MM.1S (cell line): ENCODE measurements at places on chromosomes 16 and 17.
A peak's percentile ranks its signal among the peaks of the same experiment; 100 is the strongest.

GRCh38 chr17:81706232-81706611 lies 3.1 kb downstream of the MRPL12 start:
- no peak for DNase-seq

DNA sequence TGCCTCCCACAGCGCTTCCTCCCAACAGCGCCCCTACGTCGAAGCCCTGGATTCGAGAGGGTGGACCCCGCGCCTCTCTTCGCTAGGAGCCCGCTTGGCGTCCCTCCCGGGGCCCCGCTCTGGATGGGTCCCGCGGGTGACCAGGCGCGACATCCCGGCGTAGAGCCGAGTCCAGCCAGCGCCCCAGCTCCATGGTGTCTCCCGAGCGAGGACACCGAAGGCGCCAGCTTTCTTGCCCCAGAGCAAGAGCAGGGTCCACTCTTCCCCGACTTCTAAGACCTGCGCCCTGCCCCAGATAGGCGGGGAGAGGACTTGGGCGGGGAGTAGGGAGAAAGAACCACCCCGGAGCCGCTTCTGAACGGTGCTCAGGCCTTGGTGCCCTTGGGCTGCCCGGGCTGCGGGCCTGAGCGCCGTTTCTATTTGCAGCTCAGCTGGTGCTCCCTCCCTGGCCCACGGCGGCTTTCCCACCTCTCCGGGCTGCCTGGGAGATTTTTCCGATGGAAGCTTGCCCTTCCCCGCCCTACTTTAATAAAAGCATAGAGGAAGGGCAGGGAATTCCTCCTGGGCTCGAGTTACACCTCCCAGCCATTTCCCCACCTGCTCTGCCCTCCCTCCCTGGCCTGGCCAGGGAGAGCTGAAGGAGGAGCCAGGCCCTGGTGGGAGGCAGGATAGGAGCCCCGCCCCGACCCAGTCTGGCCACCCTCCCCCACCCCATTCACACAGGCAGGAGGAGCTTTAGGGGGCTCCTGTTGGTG lies 1.8 kb downstream of the MMP15 start:
- DNase-seq, result no peak

DNA sequence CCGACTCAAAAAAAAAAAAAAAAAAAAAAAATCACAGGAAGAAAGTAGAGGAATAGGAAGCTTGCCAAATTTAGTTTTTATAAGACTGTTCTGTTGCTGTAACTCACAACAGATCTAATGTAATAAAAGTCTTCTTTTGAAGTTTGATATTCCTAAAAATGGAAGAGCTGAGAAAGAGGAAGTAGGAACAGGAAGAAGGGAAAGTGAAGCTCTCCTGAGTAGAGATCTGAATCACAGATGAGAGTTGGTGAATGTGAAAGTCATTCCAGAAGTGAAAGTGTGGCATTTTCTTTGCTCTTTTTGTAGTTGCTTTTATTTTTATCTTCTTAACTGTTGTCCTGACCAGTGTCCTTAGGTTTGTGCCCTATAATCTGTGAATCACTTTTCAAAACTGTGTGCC lies 2.1 kb downstream of the NMT1 start:
- DNase-seq, result no peak

GRCh38 chr16:73062743-73063733 lies 15.1 kb upstream of the ZFHX3 start:
- DNase-seq, result no peak

DNA sequence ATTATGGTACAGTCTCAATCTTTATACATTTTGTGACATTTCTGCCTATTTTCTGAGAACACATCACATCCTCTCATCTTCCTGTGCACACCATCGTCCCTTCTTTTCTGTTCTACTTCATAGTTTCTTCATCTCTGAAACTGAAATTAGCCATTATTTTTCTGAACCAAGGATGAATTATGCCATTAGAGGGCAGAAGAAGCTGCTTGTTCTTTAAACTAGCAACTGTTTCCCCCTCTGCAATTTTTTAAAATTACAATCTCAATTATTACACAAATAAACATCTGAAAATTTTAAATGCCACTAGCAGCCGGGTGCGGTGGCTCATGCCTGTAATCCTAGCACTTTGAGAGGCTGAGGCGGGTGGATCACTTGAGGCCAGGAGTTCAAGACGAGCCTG lies 41.3 kb downstream of the RBBP6 start:
- DNase-seq, result no peak

- DNase-seq, result no peak
Observed at GRCh38 chr17:78925662-78926555, 722 bp upstream of the TIMP2 start.

GRCh38 chr17:44688675-44689476 lies 700 bp downstream of the CCDC43 start:
- DNase-seq, result no peak

DNA sequence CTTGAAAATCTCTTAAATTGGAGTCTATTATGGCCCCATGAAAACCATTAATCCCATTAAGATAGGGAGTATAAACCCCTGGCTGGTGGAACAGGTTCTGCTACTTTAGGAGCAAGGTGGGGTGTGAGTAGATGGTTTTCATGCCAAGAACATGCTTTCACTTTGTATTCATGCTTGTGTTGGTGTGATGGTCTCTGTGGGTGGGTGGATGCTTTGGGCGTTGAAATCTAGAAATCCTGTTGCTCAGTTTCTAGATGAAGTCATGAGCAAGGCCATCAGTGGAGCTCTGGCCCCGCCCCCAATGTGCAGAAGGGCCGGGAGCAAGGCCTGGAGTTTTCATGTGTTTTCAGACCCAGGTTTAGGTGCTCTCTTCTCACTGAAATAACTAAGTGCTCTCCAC lies 20.1 kb downstream of the PLD6 start:
- DNase-seq, result no peak

DNA sequence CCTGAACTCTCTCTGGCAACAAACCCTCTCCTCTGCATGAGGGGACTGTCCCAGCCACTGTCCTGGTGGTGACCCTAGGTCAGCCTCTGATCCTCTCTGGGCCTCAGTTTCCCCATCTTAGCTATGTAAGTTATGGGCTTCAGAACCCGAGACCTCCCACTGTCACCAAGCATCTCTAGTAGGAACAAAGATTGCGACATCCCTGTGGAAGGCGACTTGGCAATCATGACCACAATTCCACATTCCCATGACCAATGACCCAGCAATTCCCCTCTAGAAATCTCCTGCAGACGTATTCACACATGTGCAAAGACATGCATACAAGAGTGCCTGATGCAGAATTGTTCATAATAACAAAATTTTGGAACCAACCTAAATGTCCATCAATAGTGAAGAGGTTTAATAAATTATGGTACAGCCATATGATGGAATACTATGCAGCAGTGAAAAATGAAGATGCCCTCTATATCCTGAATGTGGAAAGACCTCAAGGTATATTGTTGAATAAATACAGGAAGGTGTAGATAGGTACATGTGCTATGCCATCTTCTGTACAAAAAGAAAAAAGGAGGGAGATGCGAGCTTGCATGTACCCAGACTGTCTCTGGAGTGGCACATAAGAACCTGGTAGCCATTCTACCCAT lies 21.2 kb downstream of the CNGB1 start:
- DNase-seq, result no peak

DNA sequence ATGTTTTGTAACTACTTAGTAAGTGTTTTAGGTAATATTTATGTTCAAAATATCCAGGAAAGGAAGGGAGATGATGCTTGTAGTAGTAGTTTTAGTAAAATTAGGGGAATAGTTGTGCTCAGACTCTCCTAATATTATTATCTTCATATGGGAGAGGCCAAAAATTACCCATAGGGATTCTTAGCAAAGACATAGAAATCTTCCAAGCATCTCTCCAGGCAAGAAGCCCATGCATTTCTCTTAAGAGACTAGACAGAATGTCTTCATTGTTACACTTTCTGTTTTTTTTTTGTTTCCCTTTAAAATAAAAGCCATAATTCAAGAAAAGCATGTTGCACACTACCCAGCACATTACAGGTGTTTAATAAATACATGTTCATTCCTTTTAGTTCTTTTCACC lies 180.6 kb downstream of the CYB561 start:
- DNase-seq, result no peak

GRCh38 chr17:44216173-44216572 lies 3.3 kb downstream of the UBTF start:
- no peak for DNase-seq

GRCh38 chr17:79231766-79232287 lies 157.2 kb downstream of the ENGASE start:
- DNase-seq, result no peak

DNA sequence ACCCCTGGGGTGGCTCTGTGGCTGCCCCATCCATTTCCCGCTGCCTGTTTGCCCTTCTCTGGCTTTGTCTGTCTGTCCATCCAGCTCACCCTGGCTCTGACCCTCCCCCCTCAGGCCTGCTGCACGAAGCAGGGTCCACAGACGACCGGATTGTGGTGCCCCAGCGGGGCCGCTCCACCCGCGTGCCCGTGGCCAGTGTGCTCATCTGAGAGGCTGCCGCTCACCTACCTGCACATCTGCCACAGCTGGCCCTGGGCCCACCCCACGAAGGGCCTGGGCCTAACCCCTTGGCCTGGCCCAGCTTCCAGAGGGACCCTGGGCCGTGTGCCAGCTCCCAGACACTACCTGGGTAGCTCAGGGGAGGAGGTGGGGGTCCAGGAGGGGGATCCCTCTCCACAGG lies 761 bp upstream of the LAT start:
- DNase-seq, result no peak

DNA sequence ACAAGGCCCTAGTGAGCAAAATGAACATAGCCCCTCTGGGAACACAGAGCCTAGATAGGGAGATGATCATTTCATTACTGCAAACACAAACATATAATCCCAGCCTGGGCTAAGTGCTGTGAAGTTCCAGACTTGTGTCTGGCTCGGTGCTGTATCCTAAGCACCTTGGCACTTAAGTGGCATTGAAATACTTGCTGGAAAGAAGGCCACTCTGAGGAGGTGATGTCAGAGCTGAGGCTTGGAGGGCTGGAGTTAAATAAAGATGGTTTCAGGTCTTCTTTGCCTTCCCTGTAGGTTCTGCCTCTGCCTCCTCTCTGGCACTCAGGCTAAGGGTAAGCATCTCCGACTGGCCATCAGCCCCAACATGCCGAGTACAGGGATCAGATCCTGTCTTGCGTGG lies 2.4 kb upstream of the CACNA1G start:
- DNase-seq, result no peak

DNA sequence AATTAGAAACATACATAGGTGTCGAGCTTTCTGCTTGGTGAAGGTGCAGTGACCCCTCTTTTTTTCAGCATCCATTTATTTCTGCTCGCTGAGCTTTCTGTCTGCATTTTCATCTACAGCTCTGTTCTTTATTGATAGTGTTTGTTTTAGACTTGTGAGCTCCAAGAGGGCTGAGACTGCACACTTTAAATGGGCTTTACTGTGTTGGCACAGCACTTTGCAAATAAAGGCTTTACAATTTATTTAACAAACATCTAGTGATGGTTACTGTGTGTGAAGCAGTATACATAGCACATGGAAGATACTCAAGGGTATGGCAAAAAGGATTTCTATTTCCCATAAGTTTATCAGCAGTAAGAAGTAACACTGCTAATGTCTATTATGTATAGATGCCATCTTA lies 563.7 kb upstream of the HSBP1 start:
- DNase-seq, result no peak

DNA sequence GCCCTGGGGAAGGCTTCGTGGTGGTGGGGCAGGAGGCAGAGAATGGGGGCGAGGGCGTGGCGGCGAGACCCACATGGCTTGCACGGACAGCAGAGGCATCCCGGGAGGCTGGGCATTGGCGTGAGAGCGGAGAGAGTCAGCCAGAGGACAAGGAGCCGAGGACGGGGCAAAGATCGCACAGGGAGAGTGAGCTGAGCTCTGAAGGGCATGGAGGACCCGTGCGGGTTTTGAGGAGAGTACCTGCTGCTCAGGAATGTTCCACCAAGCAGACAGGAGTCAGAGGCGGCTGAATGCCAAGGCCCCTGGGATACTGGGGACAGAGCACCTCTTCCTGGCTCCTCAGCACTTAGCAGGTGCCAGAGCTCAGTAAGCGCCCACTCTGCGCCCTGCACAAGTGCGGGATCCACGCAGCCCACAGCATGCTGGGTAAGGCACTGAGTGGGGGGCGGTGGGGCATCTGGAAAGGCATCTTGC lies 47.8 kb downstream of the ARHGAP27 start:
- DNase-seq, result no peak

DNA sequence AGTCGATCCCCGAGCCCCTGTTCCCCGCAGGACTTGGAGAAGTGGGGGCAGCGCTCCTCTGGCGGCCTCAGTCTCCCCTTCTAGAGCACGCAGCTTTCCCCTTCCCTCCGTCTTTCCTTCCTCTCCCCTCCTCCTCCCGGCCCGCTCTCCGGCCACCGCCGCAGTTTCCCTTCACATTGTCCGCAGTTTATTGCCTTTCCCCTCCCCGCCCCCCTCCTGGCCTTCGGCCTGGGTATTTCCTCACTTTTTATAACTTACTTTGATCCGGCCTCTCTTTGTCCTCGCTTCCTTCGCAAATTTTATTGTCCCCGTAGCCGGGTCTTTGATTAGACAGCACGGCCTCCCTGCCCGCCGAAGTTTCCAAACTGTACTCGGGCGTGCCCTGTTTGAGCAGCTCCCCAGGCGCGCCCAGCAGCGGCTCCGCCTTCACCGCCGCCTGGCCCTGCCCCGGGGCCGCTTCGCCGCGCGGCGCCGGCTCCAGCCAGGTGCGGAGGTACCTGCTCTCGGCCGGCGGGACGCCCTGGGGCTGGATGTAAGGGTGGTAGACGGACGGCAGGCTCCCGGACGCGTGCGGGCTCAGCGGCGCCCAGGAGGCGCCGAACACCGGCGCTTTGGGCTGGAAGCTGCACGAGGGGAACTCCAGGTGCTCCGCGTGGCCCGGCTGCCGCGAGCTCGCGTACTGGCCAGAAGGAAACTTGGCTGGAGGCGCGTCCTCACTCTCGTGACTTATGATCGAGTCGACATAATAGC lies 488 bp downstream of the HOXB9 start:
- DNase-seq, result peak; percentile 72

DNA sequence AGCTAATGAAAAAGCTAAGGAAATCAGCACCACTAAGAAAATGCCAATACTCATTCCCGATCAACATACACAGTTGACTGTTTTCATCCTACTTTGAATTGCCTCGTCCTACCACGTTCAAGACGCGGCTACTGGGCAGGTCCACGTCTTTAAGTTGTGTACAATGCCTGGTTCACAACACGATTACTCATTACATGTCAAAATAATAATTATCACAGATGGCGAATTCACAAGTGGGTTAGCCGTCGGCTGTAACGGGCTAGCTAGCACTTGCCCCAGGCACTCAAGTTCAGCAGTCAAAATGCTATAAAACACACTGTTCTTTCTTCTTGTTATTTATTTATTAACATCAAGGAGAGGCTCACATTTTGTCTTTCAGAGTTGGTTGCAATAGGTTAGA lies 124.2 kb downstream of the ZFHX3 start:
- no peak for DNase-seq

GRCh38 chr16:2370721-2371120 lies 30.2 kb upstream of the ABCA3 start:
- no peak for DNase-seq
